ENCODE measurements at places on chromosomes 7 and 10.

- no peak for DNase-seq
These were observed 53.8 kb downstream of the LSM5 start for GRCh38 chr7:32436146-32436928.

DNA sequence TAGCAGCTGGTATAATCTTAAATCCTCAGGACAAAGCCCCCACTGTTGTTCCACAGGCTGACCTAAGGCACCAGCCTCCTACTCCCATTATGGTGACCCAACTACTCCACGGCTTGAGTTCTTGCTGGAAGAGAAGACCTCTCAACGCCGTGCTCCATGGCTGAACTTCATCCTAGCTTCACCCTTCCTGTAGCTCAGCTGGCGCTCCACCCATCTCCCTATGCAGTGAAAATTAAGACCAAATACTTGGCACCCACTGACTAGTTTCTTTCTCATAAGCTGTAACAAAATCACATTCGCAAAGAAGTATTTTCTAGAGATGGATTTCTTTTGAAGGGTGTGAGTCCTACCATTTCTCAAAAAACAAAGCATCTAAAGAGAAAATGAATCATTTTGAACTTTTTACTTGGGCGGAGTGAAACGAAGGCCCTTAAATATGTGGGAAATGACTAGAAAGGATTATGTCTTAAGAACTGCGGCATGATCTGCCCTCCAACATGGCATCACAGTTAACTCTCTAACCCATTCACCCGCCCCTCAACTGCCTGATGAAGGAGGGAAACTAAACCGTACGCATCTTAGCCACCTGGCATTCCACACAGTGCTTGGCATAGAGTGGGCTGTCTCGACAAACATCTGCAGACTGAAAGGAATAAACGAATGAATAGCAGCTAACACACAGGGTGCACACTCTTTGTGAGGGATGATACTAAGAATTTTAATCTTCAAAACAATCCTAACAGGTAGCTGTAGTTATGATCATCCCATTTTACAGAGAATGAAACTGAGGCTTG lies 32.7 kb downstream of the GFRA1 start:
- no peak for DNase-seq

DNA sequence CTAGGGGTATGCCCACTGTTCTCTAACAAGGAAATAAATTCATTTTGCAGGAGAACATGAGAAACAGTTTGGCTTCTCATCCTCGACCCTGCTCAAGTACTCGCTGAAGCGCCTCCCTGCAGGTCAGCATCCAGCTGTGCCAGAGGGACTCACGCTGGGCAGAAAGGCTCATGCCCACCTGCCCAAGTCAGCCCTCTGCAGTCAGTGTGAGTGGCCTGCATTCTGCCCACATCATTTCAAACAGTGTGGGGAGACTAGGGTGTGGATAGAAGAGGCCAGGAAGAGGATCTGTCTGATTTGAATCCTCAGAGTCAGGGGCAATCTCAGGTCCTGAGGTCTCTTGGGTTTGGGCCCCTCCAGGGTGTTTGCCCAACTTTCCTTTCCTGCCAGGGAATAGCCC lies 297.8 kb downstream of the ELMO1 start:
- no peak for DNase-seq

DNA sequence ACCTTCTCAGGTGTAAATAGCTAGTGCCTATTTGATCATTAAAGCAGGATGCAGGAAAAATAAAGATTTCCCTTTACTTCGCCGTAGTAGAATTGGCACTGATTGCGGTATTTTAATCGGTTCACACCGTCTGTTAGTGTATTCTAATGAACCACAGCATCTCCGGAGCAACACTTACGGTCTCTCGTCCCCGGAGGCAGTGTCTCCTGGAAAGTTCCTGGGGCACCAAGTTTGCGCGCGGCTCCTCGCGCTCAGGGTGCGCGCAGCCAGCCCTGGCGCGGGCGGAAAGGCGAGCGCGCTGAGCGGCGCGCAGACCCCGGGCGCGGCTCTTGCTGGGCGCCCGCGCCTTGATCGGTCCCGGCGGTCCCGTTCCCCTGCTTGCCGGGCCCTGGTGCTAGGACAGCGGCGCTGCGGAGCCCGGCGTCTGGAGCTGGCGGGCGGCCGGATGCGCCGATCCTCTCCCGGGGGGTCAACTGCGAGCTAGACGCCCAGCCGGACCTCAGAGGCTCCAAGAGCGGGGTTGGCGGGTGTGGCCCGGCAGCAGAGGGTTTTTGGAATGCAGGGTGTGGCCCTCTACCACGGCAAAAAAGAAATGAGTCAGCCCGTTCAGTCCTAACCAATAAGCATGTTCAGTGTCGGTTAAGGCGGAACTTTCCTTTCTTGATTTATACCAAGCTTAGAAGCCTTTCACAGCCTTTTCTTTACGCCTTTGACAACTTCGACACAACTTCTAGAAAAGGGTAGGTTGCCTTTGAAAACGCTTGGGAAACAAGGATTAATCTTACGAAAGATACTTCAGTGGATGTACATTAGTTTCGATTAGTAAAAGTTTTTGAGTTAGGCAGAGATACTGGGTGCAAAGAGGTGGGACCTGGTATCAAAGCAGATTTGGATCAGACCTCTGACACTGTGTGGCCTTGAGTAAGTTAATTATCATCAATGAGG lies 166.8 kb upstream of the ASAH2 start:
- DNase-seq = no peak

DNA sequence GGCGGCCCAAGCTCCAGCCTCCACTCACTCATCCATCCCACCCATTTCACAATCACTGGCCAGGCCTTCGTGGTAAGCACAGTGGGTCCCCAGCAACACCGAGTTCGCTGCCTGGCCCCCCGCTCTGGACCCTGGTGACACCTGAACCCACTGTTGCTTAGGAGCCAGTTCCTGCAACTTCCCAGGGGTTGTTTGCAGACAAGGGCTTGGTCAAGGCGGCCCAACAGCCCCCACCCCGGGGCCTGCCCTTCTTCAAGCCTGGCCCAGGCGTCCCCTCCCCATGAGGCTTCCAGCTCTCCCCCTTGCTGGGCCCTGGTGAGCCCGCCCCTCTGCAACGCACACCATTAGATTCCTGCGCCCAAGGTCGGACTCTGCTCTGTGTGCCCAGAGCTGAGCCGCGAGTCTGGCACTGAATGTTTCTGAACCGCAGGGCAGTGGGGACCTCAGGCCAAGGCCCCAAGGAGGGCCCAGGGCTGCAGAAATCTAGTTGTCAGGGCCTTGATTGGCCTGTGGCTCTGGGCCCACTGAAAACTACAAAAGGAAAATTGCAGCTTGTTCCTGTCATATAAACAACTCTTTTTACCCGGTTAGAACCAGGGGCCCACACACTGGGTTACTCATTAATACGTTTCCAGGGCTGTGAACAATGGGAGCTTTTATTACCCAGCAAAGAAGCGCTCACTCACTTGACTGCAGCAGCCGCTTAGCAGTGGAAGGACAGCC lies 2.1 kb upstream of the COX19 start:
- DNase-seq = no peak

DNA sequence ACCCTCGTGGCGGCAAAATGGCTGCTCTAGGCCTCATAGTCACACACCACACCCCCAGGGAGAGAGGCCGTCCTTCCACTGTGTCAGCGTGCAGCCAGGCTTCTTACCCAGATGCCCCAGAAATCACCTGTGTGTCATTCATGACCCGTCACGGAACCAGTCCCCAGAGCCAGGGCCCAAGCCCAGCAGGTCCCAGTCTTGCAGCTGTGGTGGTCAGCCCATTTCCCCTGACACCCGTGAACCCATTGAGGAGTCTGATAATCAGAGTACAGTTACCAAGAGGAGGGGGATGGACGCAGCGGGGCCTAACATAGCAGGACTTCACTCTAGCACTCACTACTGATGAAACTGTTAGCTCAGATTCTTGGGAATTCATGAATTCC lies 112.1 kb downstream of the ACTR3B start:
- no peak for DNase-seq

GRCh38 chr7:11786186-11786585 lies 45.8 kb downstream of the THSD7A start:
- DNase-seq = no peak

DNA sequence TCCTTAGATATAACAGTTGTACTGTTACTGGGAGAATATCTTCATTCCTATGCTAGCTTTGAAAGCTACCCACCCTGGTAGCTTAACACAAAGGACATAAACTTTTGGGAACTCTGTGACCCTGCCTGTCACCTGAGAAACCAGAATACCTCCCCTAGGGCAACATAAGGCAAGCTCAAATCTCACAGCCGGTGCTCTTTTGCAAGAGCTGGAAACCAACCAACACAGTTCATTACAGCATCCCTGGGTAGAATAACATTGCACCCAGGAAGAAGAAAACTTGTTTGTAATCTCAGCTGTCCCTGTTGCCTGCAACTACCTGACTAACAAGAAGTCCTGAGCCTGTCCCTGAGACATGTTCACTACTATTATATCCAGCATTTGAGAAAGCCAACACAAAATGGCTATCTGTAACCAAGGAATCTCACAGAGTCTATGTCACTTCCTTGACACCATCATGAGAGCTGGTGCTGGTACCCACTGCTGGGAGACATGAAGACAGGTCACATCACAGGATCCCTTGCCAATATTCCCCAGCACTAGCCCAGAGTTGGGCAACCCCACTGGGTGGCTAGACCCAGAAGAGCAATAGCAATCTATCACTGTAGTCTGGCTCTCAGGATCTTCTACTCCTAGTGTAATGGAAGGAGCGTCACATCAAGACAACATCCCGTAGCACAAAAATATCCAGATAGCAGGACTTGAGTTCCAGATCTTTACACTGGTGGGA lies 31.3 kb downstream of the AKR1C3 start:
- no peak for DNase-seq

GRCh38 chr7:133051066-133051465 lies 30.8 kb downstream of the CHCHD3 start:
- no peak for DNase-seq

DNA sequence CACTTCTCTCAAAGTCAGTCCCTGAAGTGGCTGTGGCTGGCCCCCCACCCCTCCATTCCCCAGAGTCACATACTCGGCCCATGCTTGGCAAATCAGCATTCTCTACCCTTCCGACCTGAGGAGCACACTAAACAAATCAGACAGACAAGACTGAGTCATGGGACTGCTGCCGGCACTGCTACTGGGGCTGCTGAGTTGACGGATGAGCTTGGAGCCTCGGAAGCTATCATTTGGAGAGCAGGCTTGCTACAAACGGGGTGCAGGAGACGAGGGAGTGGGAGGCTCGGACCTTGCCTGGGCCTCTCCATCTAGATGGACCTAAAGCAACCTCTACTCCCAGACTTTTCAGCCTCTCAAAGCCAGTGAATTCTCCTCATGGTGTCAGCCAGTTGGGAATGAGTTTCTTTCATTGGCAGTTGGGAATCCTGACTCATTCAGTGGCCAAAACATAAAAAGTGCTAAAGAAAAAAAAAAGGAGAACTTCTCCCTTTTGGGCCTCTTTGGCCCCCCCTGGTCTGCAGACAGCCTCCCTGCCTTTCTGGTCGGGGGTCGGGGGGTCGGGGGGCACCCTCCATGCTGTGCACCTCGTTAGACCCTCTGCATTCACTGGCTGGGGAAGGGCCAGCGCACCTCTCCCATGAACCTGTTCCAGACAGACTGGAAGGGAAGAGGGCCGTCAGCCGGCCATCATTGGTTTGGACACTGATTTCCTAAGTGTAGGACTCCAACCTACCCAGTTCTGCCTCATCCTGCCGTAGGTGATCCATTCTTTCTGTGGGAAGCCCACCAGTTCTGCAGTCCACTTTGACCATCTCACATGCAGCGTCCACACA lies 52.3 kb upstream of the COL13A1 start:
- DNase-seq = no peak

DNA sequence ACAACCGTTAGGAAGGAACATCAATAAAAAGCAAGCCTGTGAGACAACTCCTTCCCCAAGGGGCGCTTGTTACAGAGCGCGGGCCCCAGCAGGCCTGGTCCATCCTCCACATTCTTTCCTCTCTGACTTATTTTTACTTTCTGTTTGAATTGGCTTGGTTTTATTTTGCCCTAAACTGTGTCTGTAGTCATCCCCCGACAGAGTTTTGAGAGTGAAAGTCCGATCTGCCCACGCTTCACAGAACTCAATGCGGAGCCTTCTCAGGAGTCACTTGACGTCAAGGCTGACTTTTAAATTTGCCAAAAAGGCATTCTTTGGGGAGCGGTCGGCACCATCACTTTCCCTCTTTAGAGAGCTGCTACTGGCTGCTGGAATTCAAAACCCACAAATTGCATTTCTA lies 150.1 kb upstream of the KLF6 start:
- DNase-seq = no peak

- no peak for DNase-seq
These were observed 41.9 kb downstream of the PDGFA start for GRCh38 chr7:477626-478220.

- DNase-seq = no peak
These were observed 90.4 kb downstream of the BMS1 start for GRCh38 chr10:42872865-42873435.

DNA sequence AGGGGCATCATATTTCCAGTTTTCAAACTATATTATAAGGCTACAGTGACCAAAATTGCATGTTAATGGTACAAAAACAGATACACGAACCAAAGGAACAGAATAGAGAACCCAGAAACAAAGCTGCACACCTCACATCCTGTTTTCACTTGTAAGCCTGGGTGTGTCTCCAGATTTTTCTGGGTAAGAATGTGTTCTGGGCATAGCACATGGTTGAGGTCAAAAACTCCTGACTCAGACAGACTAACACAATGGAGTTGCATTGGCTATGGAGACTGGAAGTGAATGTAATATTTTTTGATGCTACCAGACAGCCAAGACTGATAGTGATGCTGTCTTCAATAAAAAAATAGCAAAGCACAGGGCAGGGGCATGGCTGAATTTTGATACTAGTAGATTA lies 1175.2 kb downstream of the NXPH1 start:
- DNase-seq = no peak

GRCh38 chr7:142950235-142950634 lies 11.0 kb downstream of the LLCFC1 start:
- DNase-seq = no peak

DNA sequence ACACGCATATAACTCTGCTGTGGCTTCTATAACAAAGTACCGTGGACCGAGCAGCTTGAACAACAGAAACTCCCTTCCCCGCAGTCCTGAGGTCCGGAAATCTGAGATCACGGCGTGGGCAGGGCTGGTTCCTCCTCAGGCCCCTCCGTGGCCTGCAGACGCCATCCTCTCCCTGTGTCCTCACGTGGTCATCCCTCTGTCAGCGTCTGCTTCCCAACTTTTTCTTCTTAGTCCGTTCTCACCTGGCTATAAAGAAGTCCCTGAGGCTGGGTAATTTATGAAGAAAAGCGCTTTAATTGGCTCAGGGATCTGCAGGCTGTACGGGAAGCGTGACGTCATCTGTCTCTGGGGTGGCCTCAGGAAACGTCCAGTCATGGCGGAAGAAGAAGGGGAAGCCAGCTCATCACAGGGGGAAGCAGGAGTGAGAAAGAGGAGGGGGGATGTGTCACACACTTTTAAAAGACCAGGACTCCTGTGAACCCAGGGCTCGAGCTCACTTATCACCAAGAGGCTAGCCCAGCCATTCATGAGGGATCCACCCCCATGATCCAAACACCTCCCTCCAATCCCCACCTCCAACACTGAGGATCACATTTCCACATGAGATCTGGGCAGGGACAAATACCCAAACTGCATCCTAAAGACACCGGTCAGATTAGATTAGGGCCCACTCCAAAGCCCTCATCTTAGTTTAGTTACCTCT lies 91.2 kb upstream of the INSIG1 start:
- DNase-seq = peak; percentile 53

GRCh38 chr10:117591043-117591442 lies 48.5 kb downstream of the EMX2 start:
- DNase-seq = no peak

GRCh38 chr7:107319724-107320228 lies 150.1 kb upstream of the GPR22 start:
- no peak for DNase-seq

- DNase-seq = no peak
These were observed 103.0 kb downstream of the COL26A1 start for GRCh38 chr7:101465576-101466196.

GRCh38 chr7:108097703-108098102 lies 32.5 kb downstream of the LAMB4 start:
- no peak for DNase-seq
